ENCODE measurements at places on chromosomes 3 and 15.
A peak's percentile ranks its signal among the peaks of the same experiment; 100 is the strongest.

DNA sequence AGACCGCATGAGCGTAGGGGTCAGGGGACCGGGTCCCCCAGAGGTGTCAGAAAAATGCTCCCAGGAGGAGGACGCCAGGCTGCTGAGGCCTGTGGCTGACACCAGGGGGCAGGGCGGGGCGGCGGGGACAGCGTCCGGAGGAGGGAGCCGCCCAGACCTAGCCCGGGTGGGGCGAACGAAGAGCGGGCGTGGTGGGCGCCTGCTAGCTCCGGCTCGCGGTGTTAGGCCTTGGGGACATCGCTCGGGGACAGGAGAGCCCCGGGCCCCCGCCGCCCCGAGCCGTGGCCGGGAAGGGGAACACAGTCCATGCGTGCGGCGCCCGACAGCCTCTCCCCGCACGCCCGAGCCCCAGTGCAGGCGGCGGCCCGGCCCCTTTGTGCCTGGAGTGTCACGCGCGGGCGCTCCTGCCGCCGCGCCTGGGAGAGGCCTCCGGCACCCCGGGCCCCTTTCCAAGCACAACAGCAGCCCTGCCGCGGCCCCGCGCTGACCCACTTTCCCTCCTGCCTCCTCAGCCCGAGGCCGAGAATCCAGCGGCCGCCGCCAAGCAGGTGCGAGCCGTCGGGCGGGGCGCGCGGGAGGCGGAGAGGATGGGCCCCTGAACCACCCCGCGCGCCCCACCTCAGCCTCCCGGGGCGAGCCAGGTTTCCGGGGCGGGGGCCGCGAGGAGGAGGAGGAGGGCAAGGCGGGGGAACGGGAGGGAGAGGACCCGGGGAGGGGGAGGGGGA lies 111.0 kb upstream of the KLF13 start:
- DNase-seq, result peak; percentile 83

DNA sequence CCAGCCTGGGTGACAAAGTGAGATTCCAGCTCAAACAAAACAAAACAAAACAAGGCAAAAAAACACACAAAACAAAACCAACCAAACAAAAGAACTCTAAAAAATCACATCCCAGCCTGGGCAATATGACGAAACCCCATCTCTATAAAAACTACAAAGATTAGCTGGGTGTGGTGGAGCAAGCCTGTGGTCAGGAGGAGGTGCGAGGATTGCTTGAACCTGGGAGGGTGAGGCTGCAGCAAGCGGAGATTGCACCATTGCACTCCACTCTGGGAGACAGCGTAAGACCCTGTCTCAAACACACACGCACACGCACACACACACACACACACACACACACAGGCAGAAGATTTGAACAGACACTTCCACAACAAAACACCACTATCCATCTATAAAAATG lies 99.6 kb downstream of the SHQ1 start:
- no peak for DNase-seq

GRCh38 chr3:42681361-42682038 lies 3.8 kb upstream of the KLHL40 start:
- no peak for DNase-seq

DNA sequence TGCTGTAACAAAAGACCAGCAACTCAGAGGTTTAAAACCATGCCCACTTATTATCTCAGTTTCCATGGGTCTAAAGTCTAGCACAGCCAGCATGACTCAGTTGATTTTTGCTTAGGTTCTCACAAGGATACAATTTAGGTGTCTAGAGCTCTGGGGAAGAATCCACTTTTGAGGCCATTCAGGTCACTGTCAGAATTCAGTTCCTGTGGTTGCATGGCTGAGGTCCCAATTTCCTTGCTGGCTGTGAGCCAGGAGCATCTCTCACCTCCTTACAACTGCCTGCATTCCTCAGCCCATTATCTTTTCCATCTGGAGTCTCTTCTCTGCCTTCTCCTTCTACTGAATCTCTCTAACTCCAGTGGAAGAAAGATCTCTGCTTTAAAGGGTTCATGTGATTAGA lies 240.5 kb upstream of the CFAP20DC start:
- DNase-seq, result no peak

GRCh38 chr15:78923480-78924360 lies 21.1 kb downstream of the CTSH start:
- no peak for DNase-seq

- DNase-seq, result no peak
Measured at GRCh38 chr3:16477056-16477455, 36.4 kb downstream of the RFTN1 start.

DNA sequence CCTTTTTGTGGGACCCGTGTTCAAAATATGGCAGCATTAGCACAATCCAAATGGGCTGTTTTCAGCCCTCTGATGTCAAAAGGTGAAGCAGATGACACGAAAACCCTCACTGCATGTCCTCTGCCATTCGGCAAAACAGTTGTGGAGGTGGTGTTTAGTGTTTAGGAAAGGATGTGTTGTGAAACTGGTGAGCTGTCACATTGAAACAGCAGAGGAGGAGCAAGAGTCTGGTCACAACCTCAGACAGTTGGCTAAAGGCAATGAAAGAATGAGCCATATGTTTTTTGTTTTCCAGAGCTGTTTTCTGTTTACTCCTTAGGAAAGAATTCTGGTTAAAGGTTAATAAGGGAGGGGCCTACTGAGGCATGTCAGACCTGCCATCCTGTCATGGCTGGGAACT lies 140.7 kb downstream of the VPS8 start:
- DNase-seq, result no peak

DNA sequence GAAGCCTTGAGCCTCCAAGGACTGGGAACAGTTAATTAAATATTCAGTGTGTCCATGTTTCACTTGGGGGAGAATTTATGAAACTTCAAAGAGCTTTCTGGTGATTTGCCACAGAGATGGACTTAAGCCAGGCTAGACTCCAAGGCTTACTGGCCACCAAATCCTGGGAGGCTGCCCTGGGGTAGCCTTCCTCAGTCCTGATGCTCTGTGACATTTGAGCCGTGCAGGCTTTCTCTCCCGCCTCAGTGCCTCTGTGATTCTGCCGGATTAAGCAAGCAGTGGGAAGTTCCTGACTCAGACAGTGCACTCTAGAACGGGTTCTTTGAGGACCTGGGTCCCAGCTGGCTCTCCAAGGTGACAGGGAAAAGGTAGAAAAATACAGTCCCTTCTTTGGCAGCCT lies 314.7 kb upstream of the ICE2 start:
- DNase-seq, result no peak

DNA sequence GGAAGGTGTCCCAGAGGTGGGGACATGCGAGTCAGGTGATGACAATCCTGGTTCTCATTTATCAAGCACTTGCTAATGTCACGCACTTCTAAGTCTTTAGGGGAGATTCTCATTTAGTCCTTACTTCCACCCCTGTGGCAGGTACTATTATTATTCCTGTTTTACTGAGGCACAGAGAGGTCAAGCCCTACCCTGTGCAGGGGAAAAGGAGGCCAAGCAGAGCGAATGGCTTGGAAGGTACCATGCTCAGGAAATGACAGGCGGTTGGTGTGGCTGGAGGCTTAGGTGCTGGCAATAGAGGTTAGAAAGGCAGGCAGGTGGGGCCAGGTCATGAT lies 268.9 kb downstream of the UACA start:
- DNase-seq, result no peak

DNA sequence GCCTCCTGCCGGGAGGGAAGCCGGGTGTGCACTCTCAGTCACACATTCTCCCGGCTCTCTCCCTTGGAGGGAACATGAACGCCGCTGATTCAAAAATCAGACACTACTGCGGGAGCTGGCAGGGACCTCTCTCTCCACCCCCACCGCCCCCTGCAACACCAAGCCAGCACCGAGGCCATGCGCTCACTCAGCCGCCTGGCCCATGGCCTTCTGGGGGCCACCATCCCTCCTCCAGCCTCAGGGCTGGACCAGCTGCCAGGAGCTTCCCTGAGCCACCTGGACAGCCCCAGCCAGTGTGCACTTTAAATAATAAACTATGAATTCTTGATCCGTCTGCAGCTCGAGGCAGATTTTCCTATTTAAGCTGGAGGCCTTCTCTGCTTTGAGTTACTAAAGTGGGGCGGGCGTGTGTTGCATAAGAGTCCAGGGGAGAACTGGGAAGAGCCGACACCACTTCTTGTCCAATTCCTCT lies 30.6 kb downstream of the ADAMTS17 start:
- no peak for DNase-seq

DNA sequence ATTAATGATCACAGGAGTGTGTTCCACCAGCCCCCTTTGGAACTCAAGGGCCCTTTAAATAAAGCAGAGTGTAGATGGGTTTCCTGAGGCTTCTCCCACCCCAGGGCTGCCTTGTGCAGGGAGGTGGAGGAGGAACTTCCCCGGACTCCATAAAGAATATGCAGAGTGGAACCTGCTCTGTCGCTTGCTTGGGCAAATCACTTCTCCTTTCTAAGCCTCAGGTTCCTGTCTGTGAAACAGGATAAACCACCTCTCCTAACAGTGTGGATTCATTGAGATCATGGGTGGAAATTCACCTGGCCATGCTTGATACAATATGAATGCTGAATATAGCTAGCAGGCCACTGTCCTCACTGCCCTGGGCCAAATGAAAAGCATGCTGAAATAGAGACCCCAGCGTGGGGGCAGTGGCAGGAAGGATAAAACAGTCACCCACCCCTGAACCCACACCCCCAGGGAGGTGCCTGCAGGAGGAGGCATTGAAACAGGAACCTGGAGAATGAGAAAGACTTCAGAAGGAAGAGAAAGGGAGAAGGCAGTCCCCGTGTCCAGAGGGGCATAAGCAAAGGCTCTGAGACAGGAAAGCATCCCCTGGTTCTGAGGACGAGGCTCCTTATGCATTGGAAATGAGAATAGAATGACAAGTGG lies 41.1 kb upstream of the CHRNB4 start:
- DNase-seq, result no peak

- no peak for DNase-seq
Measured at GRCh38 chr3:73745526-73746191, 120.9 kb upstream of the PDZRN3 start.

GRCh38 chr3:157051055-157051454 lies 108.9 kb downstream of the CCNL1 start:
- no peak for DNase-seq

All from stimulated activated CD4-positive, alpha-beta T cell treated with anti-CD3 and anti-CD28 coated beads, Interleukin-2, amount 100 ng/mL, for 48 hours (primary cell).